ENCODE measurements at places on chromosomes 5 and 9. TPM values are rescaled to one million over a fixed set of nuclear protein-coding genes. Genes with fewer than 3 reads are reported as not detected.

The SEMA6A gene
- 0.23 TPM for total RNA-seq

The PCA3 gene
- not detected for total RNA-seq

The SPATA31E1 gene
- total RNA-seq: not detected

The RASGRF2 gene
- 22.6 TPM for total RNA-seq

The AGGF1 gene
- total RNA-seq: 26.2 TPM

The PCDHGA1 gene
- 0.10 TPM for total RNA-seq

The FAM200C gene
- 0.65 TPM for total RNA-seq

The MSMP gene
- total RNA-seq: not detected

The EXOSC2 gene
- total RNA-seq: 107 TPM

The IFNB1 gene
- total RNA-seq: 0.23 TPM

The FNIP1 gene
- 19.0 TPM for total RNA-seq

The OTULIN gene
- 57.4 TPM for total RNA-seq

The PCDHB15 gene
- not detected for total RNA-seq

The LPCAT1 gene
- 110 TPM for total RNA-seq

The GABRA1 gene
- not detected for total RNA-seq

The HACD4 gene
- 2.7 TPM for total RNA-seq

The NMUR2 gene
- not detected for total RNA-seq

The GABRB2 gene
- not detected for total RNA-seq

The AFAP1L1 gene
- not detected for total RNA-seq

The PCDHGA6 gene
- total RNA-seq: 0.42 TPM

The FCN2 gene
- total RNA-seq: not detected

The HBEGF gene
- 28.9 TPM for total RNA-seq

The DMGDH gene
- total RNA-seq: not detected

The PCDHA9 gene
- total RNA-seq: not detected

The TCF7 gene
- 77.2 TPM for total RNA-seq

The SOX30 gene
- total RNA-seq: 0.29 TPM

The CARD9 gene
- total RNA-seq: 7.2 TPM

The AGXT2 gene
- not detected for total RNA-seq

The PTCH1 gene
- total RNA-seq: 9.9 TPM

The SPINK1 gene
- not detected for total RNA-seq

The CCL19 gene
- total RNA-seq: not detected

The QRFP gene
- not detected for total RNA-seq

The PCDHB11 gene
- total RNA-seq: not detected

The RASGEF1C gene
- total RNA-seq: not detected

The SPACA9 gene
- total RNA-seq: 0.88 TPM

The BAAT gene
- total RNA-seq: 0.08 TPM

The GRAMD2B gene
- total RNA-seq: 9.5 TPM

The CPLANE1 gene
- 7.7 TPM for total RNA-seq

The MLANA gene
- not detected for total RNA-seq

The LRRTM2 gene
- 0.12 TPM for total RNA-seq

The TAF11L5 gene
- total RNA-seq: not detected

The WNK2 gene
- total RNA-seq: 2.2 TPM

The CDC20B gene
- total RNA-seq: not detected

The BICD2 gene
- 29.4 TPM for total RNA-seq

The ADAMTS12 gene
- not detected for total RNA-seq

The LHX3 gene
- total RNA-seq: not detected

The GRIA1 gene
- total RNA-seq: not detected

The SPINK4 gene
- not detected for total RNA-seq

Data from activated T-helper 1 cell treated with anti-CD3 and anti-CD28 coated beads, Interleukin-12 subunit alpha, Interleukin-12 subunit beta, Interleukin-2, Interleukin-4 antibody, amounts not matched to agents 30 ng/mL and 10 ng/mL and 1 ng/mL, durations not matched to agents 14 hours and 24 hours and 36 hours (primary cell).